GM12865 (cell line): ENCODE measurements at places on chromosomes 2 and 18.

GRCh38 chr2:24449344-24449743, 41.7 kb upstream of the NCOA1 start:
- no peak for DNase-seq

DNA sequence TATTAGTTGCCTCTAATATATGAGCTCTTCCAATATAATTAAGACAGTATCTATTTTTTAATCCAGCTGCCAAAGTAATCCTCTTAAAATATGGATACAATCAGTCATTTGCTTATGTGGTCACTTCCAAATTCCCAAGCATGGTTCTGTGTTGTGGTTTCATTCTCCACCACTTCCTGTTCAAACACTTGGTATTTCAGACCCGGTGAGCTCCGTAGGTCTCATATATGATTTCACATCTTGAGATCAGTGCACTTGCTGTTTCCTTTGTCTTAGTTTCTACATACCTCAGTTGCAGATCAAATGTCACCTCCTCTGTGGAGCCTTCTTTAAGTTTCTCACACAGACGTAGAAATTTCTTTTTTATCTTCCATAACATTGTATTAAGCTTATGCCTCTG, 254.2 kb downstream of the KCNS3 start:
- peak; percentile 26 for DNase-seq

DNA sequence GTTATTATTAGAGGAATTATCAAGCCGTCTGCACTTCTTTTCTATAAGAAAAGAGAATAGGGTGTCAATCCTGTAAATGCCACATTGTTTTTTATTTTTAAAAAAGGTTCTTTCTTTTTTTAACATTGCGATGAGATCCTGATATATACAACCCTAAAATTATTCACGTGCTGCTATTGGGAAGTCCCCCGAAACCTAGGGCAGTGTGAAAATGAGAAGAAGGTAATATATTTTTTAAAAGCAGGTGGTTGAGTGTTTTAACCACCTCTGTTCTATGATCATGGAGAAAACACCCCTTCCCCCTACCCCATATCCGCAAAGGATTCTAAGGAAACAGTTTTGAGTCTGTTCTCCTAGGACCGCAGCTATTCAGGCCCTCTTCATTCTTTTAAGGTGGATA, 94.5 kb upstream of the KLHL14 start:
- no peak for DNase-seq

- no peak for DNase-seq
Measured at GRCh38 chr18:6255116-6255705, 159.5 kb downstream of the L3MBTL4 start.

GRCh38 chr2:238946318-238947242, 98.7 kb downstream of the TWIST2 start:
- DNase-seq, result no peak
